Mesendoderm (in vitro differentiated cells): ENCODE measurements at places on chromosomes 11 and 22.

GRCh38 chr11:76156971-76157427 is 49.3 kb downstream of the WNT11 start:
- DNase-seq = no peak
- peaks cover 12% of the 10 kb centered on the region for H3K4me1 ChIP-seq
- H3K4me3 ChIP-seq = no peak overlapping the region

GRCh38 chr11:74417379-74417804 is 19.2 kb upstream of the PGM2L1 start:
- no peaks in the 10 kb centered on the region for H3K27me3 ChIP-seq
- no peak overlapping the region for H3K27ac ChIP-seq
- no peaks in the 10 kb centered on the region for H3K4me1 ChIP-seq
- peak; percentile 63 for DNase-seq
- no peak overlapping the region for H3K4me3 ChIP-seq

GRCh38 chr11:78957476-78958245 is 383.0 kb upstream of the NARS2 start:
- H3K4me1 ChIP-seq = no peaks in the 10 kb centered on the region
- H3K4me3 ChIP-seq = no peak overlapping the region
- H3K36me3 ChIP-seq = no peaks in the 10 kb centered on the region
- H3K27ac ChIP-seq = no peak overlapping the region

GRCh38 chr11:121656328-121657090 is 203.7 kb upstream of the SORL1-AS1 start:
- no peaks in the 10 kb centered on the region for H3K36me3 ChIP-seq
- H3K4me1 ChIP-seq = peaks cover 3% of the 10 kb centered on the region
- H3K27me3 ChIP-seq = no peaks in the 10 kb centered on the region
- no peak overlapping the region for H3K4me3 ChIP-seq

DNA sequence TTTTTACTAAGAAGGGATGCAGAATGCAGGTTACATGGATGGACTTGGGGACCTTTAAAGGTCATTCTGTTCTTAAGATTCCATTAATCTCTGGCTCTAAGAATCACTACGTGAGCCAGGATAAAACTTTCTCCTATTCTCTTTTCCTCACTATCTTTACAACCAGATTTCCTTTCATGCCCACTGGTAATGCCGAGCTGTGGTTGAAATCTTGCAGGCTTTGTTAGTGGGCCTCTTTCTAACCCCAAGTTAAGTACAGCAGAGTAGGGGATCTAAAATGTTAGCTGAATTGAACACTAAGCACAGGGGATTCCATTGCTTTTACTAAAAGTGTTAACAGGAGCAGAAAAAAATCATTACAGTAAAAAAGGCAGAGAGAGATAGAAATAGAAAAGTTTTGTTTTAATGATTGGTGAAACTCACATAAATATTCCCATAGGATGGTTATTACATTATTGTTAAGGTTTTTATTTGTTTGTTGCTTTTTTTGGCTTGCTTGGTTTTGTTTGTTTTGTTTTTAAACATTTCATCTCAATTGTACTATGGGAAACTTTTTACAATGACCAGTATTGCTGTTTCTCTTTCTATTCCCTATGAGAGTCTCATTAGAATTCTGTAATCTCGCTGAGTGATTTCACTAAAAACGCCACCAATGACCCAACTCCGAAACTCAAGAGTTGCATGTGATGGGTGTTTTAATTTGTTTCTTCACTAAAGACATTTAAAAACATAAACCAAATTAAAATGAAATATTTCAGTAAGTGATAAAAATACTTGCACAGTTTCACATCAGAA is 54.1 kb upstream of the HTATIP2 start:
- no peaks in the 10 kb centered on the region for H3K4me1 ChIP-seq
- no peak overlapping the region for H3K4me3 ChIP-seq
- no peaks in the 10 kb centered on the region for H3K27me3 ChIP-seq
- no peak overlapping the region for H3K27ac ChIP-seq
- no peak for DNase-seq

DNA sequence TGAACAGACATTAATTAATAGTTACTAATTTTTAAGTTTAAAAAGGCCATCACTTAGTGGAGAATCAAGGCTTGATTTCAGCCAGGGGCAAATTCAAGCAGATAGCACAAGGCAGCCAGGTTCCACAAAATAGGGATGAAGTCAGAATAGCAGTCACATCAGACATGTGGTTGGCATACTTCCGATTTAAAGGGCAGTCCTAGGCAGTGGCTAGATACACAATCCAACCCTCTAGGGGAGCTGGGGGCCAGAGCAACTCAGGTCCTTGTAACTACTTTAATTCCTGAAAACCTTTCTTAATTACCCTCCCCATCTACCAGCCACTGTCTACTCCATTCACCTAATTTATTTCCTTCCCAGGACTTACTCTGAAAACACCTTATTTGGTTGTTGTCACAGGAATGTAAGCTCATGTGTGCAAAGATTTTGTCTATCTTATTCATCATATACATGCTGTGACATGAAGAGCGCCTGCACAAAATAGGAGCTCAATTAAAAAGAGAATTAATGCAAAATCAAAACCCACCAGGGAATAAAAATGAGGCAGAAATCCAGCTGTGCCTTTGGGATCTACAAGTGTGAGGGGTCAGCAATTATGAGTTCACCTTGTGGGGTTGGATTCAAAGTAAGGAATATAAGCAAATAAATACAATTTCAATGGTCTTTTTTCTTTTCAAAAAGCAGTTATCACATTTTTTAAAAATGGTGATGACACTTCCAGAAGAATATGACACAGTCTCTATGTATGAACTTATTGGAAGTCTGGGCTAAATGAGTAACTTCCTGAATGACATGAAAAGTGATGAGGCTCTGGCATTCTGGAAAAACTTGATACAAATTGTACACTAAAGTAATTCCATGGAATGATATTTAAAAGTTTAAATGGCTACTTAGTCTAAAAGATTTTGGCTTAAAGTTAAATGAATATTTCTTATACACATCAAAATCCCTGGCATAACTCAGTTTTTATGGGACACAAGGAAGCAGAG is 53.8 kb downstream of the COPB1 start:
- no peak overlapping the region for H3K4me3 ChIP-seq
- no peak for DNase-seq
- no peaks in the 10 kb centered on the region for H3K27me3 ChIP-seq
- no peaks in the 10 kb centered on the region for H3K36me3 ChIP-seq
- peaks cover 5% of the 10 kb centered on the region for H3K4me1 ChIP-seq

DNA sequence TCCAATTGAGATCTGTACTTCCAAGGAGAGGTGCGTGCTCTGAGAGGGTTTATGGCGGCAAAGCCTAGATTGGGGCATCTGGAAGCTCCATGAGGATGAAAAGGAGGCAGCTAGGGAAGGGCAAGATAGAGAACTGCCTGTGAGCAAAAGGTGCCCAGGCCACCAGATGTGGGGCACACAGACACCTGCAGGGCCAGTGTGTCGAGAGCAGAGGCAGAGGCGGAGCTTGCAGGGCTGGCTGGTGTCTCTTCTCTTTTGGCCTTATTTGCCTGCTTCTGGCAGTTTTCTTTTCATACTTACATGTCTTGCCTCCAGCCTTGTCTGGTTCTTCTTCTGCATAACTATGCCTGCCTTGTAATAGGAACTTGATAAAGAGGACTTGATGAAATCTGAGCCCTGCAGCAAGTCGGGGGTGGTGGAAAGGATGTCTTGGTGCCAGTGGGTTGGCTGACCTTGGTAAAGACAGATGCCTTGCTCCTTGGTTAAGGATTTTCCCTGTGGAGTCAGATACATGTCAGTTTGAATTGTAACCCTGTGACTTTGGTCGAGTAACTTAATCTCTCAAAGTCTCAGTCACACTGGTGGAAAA is 680.3 kb downstream of the NTM start:
- H3K4me1 ChIP-seq = no peaks in the 10 kb centered on the region
- H3K4me3 ChIP-seq = no peak overlapping the region
- no peaks in the 10 kb centered on the region for H3K27me3 ChIP-seq
- H3K36me3 ChIP-seq = no peaks in the 10 kb centered on the region
- H3K27ac ChIP-seq = no peak overlapping the region
- DNase-seq = no peak

DNA sequence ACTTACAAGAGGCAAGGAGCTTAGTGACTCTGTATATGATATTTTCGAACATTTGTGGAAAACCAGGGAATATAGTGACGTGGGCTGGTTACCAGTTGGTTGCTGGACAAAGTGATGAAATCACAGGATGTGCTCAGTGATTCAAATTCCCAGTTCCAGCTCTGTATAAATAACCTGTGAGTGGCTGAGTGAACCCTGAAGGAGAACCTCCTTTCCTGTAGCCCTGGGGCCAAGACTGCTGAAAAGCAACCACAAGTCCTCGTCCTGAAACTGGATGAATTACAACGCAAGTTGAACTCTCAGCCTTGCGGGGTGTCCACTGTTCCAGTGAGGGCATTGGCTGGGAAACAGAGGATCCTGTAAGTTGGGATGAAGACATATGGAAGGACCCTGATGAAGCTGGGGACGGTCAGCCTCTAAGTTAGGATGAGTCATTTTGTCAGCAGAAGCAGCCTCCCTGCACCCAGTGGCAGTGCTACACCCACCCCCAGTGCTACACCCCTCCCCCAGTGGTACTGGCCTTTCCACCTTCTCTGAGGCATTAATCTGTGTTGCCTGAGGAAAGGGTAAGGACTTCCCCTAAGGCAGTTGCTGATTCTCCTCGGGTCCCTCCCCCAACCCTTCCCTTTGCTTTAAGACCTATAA is 22.0 kb upstream of the CD81 start:
- DNase-seq = no peak
- H3K4me3 ChIP-seq = no peak overlapping the region
- no peaks in the 10 kb centered on the region for H3K27me3 ChIP-seq
- no peak overlapping the region for H3K27ac ChIP-seq

DNA sequence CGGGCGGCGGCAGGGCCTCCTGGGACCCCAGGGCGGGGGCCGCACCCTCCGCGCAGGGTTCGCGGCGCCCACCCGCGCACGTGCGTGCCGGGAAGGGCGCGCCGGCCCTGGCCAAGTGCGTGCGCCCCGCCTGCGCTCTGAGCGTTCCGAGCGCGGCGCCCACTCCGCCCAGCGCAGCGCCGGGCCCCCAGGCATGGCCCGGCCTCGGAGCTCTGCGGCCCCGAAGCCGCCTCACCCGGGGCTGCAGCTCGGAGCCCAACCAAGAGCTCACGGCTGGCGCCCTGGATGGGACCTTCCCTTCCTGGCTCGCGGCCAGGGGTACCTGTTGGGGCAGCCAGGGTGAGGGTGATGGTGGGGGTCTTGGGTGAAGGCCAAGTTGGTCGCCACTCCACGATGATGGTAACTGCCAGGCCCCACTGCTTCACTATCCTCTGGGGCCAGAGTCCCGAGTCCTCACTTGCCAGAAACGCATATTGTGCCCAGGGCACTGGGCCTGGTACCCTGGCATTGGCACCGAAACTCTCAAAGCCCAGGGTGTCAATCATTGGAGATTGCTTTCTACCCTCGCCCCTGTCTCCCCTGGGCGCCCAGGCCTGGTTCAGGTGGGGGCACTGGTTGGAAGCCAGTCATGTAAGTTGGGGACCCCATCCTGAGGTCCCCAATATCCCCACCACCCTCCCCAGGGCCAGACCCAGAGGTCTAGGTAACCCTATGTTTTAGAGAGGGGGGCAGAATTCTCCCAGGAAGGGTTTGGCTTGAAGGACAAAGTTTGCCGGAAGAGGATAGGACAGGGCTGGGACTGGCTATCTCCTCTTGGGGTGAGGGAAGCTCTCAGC is 882 bp downstream of the ANO1 start:
- no peaks in the 10 kb centered on the region for H3K36me3 ChIP-seq
- no peak overlapping the region for H3K27ac ChIP-seq
- peaks cover 19% of the 10 kb centered on the region for H3K27me3 ChIP-seq
- H3K4me1 ChIP-seq = no peaks in the 10 kb centered on the region
- H3K4me3 ChIP-seq = no peak overlapping the region
- DNase-seq = no peak

GRCh38 chr11:93686812-93687211 is 25.3 kb downstream of the CEP295 start:
- H3K4me3 ChIP-seq = no peak overlapping the region
- no peaks in the 10 kb centered on the region for H3K27me3 ChIP-seq
- DNase-seq = no peak
- H3K4me1 ChIP-seq = no peaks in the 10 kb centered on the region
- peaks cover 3% of the 10 kb centered on the region for H3K36me3 ChIP-seq

GRCh38 chr11:4459500-4459899 is 10.4 kb downstream of the OR52K2 start:
- no peaks in the 10 kb centered on the region for H3K27me3 ChIP-seq
- peak; percentile 44 for DNase-seq
- no peak overlapping the region for H3K4me3 ChIP-seq
- no peaks in the 10 kb centered on the region for H3K4me1 ChIP-seq
- H3K27ac ChIP-seq = no peak overlapping the region

GRCh38 chr11:95119361-95120060 is 29.9 kb downstream of the ENDOD1 start:
- H3K27ac ChIP-seq = no peak overlapping the region
- no peak for DNase-seq

GRCh38 chr11:73671701-73672100 is 25.3 kb downstream of the PLEKHB1 start:
- no peaks in the 10 kb centered on the region for H3K36me3 ChIP-seq
- no peak overlapping the region for H3K27ac ChIP-seq
- H3K4me1 ChIP-seq = no peaks in the 10 kb centered on the region
- H3K27me3 ChIP-seq = no peaks in the 10 kb centered on the region
- no peak for DNase-seq
